ENCODE measurements at places on chromosomes 5 and 9.

- DNase-seq = peak; percentile 67
Observed at GRCh38 chr9:91783411-91783810, 166.6 kb downstream of the ROR2 start.

DNA sequence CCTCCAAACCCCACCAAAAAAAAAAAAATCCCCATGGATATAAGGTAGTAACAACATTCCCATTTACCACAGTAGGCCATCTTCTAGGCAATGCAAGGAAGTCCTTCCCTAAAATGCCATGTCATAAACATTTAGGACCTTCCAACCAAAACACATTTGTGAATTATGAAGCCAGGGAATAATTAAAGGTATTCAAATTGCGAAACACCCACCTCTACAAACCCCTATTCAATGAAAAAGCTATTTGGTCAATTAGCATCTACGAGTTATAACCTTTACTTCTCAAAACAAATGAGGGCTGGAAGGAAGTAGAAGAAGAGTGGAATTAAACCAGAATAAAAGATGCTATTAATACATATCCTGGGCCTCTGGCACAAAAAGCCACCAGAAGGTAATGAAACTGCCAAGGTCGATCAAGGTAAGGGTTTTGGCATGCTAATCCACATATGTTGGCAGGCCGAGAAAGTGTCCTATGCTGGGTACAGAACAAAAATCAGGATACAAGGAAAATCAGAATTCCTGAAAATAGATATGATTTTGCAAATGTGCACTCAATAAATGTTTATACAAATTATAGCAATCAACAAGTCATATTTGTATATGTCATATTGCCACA lies 47.7 kb downstream of the MTMR12 start:
- DNase-seq = no peak

GRCh38 chr5:55535199-55535905 lies 588 bp upstream of the PLPP1 start:
- DNase-seq = no peak

- DNase-seq = no peak
Observed at GRCh38 chr9:116152390-116152789, 1.2 kb upstream of the PAPPA start.

DNA sequence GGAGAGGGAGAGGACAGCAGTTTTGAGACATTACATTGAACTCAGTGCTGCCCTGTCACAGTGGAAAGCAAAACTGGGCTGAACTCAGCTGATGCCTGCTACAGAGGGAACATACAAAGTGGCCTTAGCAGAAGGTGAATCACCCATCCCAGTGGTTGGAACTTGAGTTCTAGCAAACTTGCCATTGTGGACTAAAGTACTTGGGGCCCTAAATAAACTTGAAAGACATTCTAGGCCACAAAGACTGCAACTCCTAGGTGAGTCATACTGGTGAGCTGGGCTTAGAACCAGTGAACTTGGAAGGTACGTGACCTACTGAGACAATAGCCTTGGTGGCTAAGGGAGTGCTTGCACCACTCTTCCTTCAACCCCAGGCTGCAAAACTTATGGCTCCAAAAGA lies 155.7 kb upstream of the RIOK2 start:
- no peak for DNase-seq

DNA sequence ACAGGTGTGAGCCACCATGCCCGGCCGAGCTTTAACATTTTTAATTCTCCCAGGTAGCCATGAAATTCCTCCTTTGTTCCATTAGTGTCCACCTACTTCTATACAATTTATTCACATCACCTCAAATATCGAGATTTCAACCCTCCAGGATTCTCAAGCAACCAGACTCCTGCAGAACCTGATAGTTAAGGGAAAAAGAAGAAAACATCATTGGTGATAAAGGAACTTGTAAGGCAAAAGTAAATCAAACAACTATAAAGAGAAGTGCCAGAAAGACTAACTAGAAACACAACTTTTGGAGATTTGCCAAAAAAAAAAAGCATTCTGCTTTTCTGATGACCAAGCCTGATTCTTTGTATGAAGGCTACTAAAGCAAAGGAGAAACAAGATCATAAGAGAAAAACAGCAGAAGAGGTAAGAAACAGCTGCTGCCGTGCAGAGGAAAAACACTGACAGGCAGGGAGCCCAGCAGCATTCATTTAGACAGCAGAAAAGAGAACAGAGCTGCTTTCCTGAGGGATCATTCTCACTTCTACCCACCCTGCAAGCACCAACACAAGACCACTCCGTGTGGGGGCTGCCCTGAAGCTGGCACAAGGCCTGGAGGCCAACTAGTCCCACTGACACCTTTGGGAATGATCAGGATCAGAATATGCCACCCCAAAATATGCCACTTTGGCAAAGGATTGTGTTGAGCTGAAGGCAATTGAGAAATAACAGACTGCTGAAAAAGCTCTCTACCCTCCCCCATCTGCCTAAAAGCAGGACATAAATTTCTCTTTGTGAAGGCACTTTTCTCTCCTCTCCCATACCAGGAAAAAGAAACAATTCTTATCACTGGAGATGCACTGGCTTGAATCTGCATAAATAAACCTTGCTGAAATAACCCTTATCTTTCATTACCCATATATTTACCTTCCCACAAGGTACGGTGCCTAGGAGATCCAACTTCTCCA lies 75.1 kb downstream of the ALDH7A1 start:
- peak; percentile 87 for DNase-seq

GRCh38 chr5:6342689-6343315 lies 35.5 kb downstream of the MED10 start:
- DNase-seq = peak; percentile 19

DNA sequence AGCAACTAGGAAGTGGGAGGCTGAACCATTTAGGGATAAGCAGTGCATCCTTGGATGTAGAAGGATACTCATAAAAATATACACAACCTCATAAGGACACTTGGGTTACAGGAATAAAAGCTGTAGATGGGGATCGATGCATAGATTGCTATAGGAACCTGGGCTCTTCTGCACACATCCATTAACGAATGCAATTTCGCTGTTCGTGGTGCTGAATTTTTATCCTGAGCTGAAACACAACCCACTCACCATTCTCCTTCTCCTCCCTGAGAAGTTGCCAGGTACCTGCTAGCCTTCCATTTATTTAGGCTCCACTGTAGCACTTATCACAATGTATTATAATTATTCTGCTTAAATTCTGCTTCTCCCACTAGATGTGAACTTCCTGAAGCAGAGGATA lies 320.6 kb upstream of the BRINP1 start:
- DNase-seq = no peak

Data from sigmoid colon (tissue), 7 donors.